Esophagus muscularis mucosa (tissue), 4 donors: ENCODE measurements at places on chromosomes 1 and 21. TPM values are rescaled to one million over a fixed set of nuclear protein-coding genes. Genes with fewer than 3 reads are reported as not detected.
A peak's percentile ranks its signal among the peaks of the same experiment; 100 is the strongest.

AGO4 gene
- 32.8 TPM for total RNA-seq

DYRK3 gene
- total RNA-seq: 12.1 TPM

PADI1 gene
- total RNA-seq: 2.1 TPM

PDXK gene
- total RNA-seq: 32.1 TPM

PPOX gene
- total RNA-seq: 16.6 TPM

SIK1 gene
- total RNA-seq: 5.0 TPM

VHLL gene
- not detected for total RNA-seq

- no peak overlapping the region for H3K4me3 ChIP-seq
- H3K27me3 ChIP-seq: no peaks in the 10 kb centered on the region
These were observed 3.5 kb downstream of the PAPPA2 start for GRCh38 chr1:176466514-176466913.

DNA sequence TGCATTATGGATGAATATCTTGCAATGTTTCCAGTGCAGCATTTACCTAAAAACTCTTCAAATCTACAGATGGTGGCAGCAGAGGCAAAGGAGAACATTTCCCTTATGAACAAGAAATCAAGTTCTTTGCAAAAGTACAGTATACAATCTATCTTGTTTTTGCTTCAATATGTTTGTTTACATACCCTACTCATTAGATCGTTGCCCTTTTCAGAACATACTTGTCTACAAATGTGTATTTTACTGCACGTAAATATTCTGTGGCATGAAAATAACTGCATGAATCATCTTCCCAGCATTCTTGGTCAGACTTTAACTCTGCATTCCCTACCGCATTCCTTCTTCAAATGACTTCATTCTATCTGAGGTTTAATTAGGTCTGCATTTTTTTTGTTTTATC, 212.7 kb downstream of the ZP4 start:
- no peaks in the 10 kb centered on the region for H3K27me3 ChIP-seq
- no peak overlapping the region for H3K4me3 ChIP-seq
- peaks cover 10% of the 10 kb centered on the region for H3K4me1 ChIP-seq
- H3K27ac ChIP-seq: no peak overlapping the region
- H3K36me3 ChIP-seq: no peaks in the 10 kb centered on the region

DNA sequence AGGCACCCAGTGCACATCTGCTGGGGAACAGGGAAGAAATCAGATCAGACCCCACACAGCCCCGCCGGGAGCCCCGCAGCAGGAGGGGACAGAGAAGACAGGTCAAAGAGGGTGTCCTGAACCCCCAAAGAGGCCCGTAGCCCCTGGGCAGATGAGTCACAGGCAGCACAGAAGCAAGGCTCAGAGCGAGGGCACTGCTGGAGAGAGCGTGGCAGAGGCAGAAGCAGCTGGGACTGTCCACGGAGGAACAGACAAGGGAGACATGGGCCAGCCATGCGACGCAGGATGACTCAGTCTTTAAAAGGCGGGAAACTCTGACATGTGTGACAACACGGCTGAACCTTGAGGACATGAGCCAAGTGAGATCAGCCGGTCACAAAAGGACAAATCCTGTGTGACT, 14.5 kb upstream of the PRDM16 start:
- H3K27me3 ChIP-seq: no peaks in the 10 kb centered on the region
- no peak overlapping the region for H3K27ac ChIP-seq
- no peaks in the 10 kb centered on the region for H3K36me3 ChIP-seq
- H3K4me1 ChIP-seq: no peaks in the 10 kb centered on the region
- DNase-seq: no peak

DNA sequence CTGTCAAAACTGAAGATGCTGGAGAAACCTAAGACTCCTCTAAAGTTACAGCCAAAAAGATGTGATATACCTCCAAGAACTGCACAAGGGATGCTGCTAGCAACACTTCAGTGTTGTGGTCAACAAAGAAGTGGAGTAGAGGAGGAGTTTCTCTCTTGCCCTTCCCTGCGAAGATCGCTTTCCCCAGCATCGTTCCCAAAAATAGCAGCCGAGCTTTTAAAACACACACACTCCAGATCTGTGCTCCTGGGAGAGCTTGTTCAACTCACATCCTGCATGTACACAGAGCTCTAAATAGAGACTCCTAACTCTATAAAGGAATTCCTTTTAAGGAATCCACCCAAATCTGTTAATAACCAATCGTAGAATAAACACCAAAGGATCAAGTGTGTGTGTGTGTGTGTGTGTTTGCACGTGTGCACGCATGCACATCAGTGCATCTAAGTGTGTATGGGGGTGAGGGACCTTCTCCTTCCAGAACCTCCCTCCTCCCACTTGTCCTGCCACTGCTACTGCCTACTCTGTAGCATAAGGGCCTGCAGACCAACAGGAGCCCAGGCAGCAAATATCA, 58.5 kb downstream of the PSMG1 start:
- H3K27ac ChIP-seq: peak overlapping the region; percentile 6
- no peaks in the 10 kb centered on the region for H3K27me3 ChIP-seq
- no peak for DNase-seq
- H3K4me1 ChIP-seq: no peaks in the 10 kb centered on the region
- H3K4me3 ChIP-seq: no peak overlapping the region

- H3K4me1 ChIP-seq: peaks cover 96% of the 10 kb centered on the region
- H3K27ac ChIP-seq: peak overlapping the region; percentile 97
- no peaks in the 10 kb centered on the region for H3K36me3 ChIP-seq
- no peaks in the 10 kb centered on the region for H3K27me3 ChIP-seq
These were observed 73.9 kb downstream of the MORN1 start for GRCh38 chr1:2317230-2318065.

DNA sequence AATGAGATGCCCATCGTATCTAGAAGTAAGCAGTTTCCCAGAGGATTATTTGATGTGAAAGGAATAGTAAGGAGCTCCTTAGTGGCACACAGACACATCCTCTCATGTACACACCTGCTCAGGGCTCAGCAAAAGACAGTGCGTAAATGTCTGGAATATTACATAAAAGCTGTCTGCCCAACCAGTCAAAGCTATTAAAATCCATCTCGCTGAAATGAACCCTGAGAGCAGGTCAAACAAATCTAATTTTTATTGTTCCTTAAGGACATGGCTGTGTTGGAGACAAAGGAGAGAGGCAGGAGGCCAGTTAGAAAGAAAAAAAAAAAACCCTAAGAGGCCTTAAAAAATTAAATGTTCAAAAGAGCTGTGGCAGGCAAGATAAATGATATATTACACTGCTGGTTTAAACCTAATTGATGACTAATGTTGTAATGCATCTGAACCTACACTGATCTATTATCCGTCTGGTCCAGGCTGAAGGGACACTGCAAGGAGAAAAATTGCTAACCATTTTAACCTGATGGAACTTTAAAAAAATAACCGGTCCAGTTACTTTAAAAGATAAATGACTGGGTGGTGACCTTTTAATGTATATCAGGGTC, 58.5 kb upstream of the FGGY start:
- no peaks in the 10 kb centered on the region for H3K36me3 ChIP-seq
- no peak for DNase-seq
- H3K4me1 ChIP-seq: no peaks in the 10 kb centered on the region
- no peaks in the 10 kb centered on the region for H3K27me3 ChIP-seq

DNA sequence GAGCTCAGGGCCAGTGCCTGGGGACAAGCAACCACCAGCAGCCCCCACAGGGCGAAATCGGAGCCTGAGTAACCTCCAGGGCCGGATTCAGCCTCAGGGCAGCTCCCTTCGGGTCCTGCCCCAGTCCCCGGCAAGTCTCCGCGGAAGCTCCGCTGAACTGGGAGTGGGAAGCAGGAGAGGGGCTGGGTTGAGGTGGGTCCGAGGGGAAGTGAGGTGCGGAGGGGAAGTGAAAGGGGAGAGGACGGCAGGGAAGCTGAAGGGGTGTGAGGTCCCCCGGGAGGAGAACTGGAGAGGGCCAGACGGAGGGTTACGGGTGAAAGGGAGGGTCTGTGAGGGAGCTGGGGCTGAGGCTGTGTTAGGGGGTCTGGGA, 560 bp downstream of the PADI2 start:
- peak overlapping the region; percentile 41 for H3K4me3 ChIP-seq
- no peaks in the 10 kb centered on the region for H3K36me3 ChIP-seq
- H3K4me1 ChIP-seq: peaks cover 16% of the 10 kb centered on the region
- peaks cover 50% of the 10 kb centered on the region for H3K27me3 ChIP-seq

- no peaks in the 10 kb centered on the region for H3K4me1 ChIP-seq
- H3K27ac ChIP-seq: no peak overlapping the region
- H3K36me3 ChIP-seq: no peaks in the 10 kb centered on the region
- no peak for DNase-seq
These were observed 24.2 kb upstream of the RPL11 start for GRCh38 chr1:23667411-23667810.

DNA sequence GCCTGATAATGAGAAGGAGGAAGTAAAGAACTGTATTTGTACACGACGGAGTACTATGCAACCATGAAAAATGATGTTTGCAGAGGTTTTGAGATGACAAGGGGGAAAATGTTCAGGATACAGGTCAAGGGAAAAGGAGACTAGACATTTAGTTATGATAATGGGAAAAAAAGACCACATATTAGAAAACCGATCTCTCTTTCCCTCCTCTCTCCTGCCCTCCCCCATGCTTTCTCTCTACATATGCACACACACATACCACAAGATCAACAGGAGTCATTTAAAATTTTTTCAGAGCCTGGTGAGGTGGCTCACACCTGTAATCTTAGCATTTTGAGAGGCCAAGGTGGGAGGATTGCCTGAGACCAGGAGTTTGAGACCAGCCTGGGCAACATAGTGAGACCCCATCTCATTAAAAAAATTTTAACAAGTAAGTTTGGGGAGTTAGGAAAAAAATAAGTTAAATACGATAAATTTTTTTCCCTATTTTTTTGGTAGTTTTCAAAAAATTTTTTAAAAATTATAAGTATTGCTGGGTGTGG, 44.5 kb downstream of the ECE1 start:
- peaks cover 98% of the 10 kb centered on the region for H3K36me3 ChIP-seq
- H3K27ac ChIP-seq: no peak overlapping the region
- no peak overlapping the region for H3K4me3 ChIP-seq
- DNase-seq: no peak
- no peaks in the 10 kb centered on the region for H3K4me1 ChIP-seq

GRCh38 chr1:64581843-64582185, 111.9 kb downstream of the CACHD1 start:
- no peaks in the 10 kb centered on the region for H3K36me3 ChIP-seq
- no peak overlapping the region for H3K27ac ChIP-seq

GRCh38 chr1:71861022-71861421, 421.3 kb downstream of the NEGR1 start:
- no peak overlapping the region for H3K27ac ChIP-seq
- no peaks in the 10 kb centered on the region for H3K4me1 ChIP-seq
- no peak overlapping the region for H3K4me3 ChIP-seq
- no peaks in the 10 kb centered on the region for H3K36me3 ChIP-seq

DNA sequence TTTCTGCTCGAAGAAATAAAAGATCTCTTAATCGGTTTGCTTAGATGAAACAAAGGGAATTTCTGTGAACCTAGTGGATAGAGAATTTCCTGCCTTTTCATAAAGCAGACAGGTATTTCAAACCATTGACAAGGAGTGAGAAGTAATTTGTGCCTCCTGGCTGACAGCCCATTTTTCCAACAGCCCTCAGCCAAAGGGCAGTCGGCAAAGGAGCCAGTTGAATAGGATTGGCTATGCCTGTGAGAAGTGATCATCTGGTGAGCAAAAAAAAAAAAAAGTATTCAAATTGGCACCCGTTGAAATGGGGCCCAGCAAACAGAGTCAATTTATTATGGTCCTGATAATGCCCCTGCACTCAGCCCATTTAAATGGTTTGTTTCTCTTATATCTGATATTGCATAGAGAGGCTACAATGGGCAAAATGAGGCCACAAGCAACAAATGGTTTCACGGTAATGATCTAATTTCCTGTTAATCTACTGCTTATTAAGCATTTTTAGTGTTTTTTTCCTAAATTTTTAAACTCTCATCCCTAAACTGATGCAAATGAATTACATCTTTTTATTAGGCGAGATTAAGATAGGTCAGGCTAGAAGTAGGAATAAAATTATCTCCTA, 477.5 kb downstream of the NUF2 start:
- H3K36me3 ChIP-seq: no peaks in the 10 kb centered on the region
- H3K27ac ChIP-seq: no peak overlapping the region
- no peaks in the 10 kb centered on the region for H3K4me1 ChIP-seq
